ENCODE measurements at places on chromosomes 7 and 10.

- no peak for DNase-seq
Measured at GRCh38 chr10:97542169-97543024, 30.2 kb upstream of the ANKRD2 start.

DNA sequence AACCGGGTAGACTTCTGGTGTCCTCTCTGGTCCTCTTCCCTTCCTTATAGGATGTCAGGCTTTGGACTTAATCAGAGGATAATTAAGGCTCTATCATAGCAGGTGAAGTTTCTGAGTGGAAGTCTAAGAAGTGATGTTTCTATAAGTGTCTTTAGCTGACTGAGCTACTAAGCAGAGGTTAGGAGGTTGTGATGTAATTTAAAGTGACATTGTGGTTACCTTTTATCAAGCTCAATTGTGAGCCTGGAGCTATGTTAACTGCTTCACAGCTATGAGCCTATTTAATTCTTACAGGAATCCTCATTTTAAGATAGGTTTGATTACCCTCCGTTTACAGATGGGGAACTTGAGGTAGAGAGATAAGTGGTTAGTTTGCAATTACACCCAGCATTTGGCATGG, 365.1 kb downstream of the AUTS2 start:
- DNase-seq, result no peak

GRCh38 chr10:70785190-70785589, at the start of gene TBATA:
Gene TBATA (minus strand): TSS chr10:70785377. CDS start chr10:70783379, 1,998 bp downstream.
- no peak for DNase-seq

DNA sequence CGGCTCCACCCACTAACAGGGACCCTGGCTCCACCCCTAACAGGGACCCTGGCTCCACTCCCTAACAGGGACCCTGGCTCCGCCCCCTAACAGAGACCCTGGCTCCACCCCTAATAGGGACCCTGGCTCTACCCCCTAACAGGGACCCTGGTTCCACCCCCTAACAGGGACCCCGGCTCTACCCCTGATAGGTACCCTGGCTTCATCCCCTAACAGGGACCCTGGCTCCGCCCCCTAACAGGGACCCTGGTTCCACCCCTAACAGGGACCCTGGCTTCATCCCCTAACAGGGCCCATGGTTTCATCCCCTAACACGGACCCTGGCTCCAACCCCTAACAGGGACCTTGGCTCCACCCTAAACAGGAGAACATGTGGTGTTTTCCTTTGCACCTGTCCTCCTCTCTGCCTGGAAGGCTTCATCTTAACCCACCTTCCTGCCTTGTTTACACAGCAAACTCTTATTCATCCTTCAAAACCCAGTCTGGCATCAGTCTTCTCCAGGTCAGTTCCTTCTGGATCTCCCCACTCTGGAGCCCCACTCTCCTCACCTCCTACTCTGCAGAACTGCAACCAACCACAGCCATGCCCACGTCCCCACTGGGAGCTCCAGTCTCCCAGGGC, 58.0 kb downstream of the CHST15 start:
- no peak for DNase-seq

DNA sequence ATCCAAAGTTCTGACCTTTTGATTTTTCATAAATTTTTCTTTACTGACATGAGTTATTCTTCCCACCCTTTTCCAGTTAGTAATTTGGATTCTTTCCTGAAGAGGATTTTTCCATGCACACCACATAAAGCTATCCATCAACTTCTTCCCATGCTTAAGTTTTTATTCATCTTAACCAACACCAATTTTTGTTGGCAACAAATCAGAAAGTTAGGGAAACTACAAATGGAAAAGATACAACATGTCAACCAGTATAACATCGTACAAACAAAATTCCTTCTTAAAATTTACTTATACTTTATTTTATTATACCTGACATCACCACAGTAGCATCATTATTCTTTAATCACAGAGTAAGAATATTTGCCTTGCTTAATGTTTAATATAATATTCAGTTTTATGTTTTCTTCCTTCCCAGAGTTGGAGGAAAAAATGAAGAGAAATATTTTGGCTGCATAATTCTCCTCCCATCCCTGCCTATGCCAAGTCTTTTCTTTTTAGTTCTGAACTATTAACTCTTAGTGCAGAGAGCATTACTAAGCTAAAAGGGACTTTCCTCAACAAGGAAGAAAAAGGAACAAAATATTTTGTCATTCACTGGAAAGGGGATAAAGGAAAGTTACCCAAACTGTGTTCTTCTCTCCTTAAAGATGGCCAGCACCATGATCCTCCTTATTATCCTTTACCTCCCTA, 67.5 kb upstream of the MEOX2 start:
- no peak for DNase-seq

- DNase-seq, result no peak
Measured at GRCh38 chr7:2274666-2275065, 32.6 kb downstream of the NUDT1 start.

GRCh38 chr7:41010967-41011366, 691.9 kb downstream of the INHBA start:
- DNase-seq, result no peak

DNA sequence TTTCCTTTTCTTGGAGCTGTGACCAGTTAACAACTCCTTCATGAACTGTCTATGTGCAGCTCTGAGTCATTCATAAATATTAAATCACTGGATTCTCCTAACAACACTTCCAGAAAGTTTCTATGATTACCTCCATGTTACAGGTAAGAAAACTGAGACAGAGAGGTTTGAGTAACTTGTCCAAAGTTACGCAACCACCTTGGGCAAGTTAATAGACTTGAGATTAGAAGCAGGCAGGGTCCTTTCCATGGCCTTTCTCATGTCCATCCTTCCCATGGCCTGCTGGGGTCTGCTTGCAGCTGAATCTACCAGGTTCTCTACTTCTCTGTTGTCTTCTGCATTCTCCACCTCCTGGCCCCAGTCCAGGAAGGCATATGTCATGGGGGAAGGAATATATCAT, 648.8 kb upstream of the MKI67 start:
- DNase-seq, result no peak

DNA sequence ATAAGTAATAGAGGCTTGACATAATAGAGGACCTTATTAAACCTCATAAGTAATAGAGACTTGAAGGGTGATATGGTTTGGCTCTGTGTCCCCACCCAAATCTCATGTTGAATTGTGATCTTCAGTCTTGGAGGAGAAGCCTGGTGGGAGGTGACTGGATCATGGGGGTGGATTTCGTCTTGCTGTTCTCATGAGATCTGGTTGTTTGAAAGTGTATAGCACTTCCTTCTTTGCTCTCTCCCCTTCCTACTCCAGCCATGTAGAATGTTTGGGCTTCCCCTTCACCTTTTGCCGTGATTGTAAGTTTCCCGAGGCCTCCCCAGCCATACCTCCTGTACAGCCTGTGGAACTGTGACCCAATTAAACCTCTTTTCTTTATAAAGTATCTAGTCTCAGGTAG, 8.6 kb downstream of the KIFBP start:
- no peak for DNase-seq

DNA sequence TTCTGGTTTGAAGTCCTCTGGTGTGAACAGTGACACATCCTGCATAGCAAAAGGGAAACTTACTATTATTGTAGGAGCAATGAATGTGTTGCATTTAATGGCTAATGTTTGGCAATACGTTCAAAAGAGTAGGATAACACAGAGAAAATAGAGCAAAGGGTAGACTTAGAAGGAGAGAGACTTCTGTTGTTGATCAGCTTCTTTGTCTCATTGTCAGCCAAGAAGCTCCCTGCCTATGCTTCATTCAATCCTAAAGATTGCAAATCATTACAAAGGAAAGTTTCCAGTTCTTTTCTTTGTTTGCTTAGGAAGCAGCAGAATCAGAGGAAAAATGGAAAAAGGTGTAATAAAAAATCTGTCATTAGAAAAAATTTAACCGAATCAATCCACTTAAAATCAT, 7.9 kb upstream of the TSPAN13 start:
- no peak for DNase-seq

- DNase-seq, result no peak
Measured at GRCh38 chr10:116094356-116094755, 178.7 kb downstream of the GFRA1 start.

DNA sequence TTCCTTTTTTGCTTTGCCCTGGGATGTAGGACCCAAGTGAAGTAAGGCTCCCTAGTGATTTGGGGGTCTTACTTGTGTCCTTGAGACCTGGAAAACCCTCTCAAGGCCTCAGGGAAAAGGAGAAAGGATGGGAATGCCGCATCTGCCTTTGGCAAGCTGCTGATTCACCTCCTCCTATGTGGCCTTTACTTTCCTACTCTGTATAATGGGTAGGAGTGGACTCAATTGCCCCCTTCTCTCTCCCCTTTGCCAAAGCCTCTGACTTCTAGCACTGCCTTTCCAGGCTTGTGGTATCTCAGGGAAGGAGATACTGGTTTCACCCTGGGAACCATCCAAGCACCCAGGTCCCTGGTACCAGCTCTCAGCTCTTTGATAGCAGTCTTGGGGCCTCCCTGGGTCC, 35.4 kb downstream of the UNC5B start:
- DNase-seq, result no peak

GRCh38 chr10:49001870-49002672, 62.4 kb upstream of the LRRC18 start:
- DNase-seq, result no peak

DNA sequence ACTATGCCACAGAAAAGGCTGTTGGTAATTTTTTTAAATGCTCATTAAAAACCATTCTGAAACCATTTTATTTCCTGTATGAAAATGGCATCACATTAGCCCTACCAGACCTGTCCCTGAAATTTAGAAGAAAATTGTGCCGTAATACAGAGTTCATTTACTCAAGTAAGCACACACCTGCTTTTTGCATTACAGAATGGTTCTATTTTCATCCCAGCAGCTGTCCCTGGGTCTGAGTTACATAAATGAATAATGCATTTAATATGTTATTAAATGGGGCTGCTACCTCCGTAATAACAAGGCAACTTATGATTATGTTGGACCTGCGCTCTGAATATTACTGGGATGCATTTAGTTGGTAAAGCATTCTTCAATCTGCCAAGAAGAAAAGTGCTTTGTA, 508.9 kb downstream of the SORCS1 start:
- DNase-seq, result no peak

GRCh38 chr7:25173184-25173583, 48.1 kb upstream of the CYCS start:
- no peak for DNase-seq

- no peak for DNase-seq
Measured at GRCh38 chr10:52400562-52400961, 86.5 kb downstream of the DKK1 start.

DNA sequence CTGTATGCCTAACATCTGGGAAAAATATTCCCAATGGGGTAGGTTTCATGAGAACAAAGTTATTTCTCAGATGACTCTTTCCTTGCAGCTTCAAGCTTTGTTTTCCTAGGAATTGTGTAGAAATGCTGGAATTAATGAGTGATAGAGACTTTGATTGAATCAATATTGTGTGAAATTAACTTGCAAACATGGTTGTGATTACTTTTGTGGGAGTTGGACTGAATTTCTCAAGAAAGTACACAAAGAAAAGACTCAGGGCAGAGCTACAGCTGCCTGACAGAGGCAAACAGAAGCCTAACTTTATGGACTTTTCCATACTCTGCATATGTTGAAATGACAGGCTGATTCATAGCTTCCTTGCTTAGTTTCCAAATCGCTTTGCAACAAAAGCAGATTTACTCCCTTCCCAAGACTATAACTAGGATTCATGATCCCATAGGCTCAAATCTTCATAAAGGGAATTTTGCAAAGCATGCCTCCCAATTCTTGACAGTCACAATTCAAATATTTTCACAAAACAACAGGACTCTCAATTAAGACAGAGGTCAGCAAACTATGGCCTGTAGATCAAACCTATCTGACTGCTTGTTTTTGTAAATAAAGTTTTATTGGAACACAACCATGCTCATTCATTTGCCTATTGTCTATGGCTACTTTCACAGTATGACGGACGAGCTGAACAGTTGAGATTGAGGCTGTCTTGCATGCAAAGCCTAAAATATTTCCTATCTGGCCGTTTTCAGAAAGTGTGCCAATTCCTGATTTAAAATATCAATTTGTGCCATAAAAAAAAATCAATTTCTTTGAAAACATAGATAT, 27.6 kb downstream of the NRP1 start:
- no peak for DNase-seq

GRCh38 chr10:70034232-70034631, 18.4 kb upstream of the MACROH2A2 start:
- no peak for DNase-seq

DNA sequence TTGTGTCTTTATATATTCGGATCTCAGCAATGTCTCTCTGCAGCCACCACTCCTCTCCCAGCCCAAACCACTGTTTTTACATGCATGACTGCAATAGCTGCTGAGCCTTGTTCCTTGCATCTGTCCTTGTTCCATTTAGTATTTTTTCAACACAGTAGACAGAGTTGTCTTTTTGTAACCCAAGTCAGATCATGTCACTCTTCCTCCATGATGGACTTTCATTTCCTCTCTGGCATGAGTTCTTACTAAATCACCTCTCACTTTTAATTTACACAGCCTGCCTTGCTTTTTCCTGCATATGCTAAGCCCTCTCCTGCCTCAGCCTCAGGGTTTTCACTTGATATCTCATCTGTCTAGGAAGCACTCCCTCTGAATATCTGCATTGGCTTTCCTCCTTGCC, 353.2 kb downstream of the HGF start:
- DNase-seq, result no peak

- DNase-seq, result no peak
Measured at GRCh38 chr10:132077091-132077490, 11.3 kb downstream of the JAKMIP3 start.
